CD8-positive, alpha-beta memory T cell (primary cell): ENCODE measurements at places on chromosomes 16 and 17.

DNA sequence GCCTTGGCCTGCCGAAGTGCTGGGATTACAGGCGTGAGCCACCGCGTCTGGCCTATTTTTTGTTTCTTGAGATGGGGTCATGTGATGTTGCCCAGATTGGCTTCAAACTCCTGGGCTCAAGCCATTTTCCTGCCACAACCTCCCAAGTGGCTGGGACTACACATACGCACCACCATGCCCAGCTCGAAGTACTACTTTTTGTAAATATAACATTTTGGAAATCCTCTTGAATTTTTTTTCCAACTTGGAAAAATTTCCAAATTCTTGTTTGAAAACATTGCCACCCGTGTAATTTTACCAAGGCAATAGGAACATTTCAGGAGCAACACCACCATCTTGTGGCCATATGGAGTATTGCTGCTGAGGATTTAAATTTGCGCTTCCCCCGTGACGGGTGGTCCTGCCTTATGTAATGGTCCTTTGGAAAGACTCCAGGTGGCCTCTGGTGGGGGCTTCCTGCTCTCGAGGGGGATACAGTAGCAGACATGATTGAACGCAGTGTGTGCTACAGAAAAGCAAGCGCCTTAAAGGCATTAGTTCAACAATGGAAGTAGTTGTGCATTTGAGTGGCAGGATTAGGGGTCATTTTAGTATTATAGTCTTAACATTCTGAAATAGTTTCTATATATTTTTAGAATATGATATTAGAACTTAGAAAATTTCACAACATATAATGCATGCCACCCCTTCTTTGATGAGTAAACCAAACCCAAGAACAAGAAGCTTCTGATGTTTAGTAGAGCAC is 8.0 kb downstream of the FLYWCH1 start:
- peak; percentile 61 for DNase-seq

- DNase-seq = no peak
Observed at GRCh38 chr16:9072806-9073341, 18.6 kb upstream of the HAPSTR1 start.

DNA sequence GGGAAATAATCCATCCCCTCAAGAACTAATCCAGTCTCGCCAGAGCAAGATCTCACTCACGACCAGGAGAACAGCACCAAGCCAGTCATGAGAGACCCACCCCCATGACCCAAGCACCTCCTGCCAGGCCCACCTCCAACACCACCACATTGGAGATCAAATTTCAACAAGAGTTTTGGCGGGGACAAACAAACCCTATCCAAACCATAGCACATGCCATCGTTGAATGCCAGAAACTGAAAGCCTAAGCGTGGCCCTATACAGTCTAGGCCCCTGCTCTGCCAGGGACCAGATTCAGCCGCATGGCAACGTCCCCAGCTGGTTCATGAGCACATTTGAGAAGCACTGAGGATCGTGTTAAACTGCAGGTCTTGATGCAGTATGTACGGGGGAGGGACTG is 57.3 kb downstream of the AXIN2 start:
- DNase-seq = no peak

DNA sequence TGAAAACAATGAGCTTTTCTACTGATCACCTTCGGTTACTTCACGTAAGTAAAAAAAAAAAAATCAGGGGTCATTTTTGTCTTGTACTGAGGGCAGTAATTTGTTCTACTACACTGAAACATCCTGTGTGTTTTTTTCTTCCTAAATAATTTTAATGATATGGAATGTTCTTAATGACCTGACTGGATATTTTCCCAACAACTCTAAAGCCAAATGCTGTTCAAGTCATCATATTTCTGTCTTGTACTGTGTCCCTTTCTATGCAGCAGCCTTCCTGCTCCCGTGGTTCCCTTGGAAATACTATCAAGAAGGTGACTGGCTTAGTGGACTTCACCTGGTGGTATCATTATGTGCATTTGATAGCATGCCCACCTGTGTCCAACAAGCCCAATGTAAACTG is 10.8 kb upstream of the CDR2 start:
- DNase-seq = no peak

DNA sequence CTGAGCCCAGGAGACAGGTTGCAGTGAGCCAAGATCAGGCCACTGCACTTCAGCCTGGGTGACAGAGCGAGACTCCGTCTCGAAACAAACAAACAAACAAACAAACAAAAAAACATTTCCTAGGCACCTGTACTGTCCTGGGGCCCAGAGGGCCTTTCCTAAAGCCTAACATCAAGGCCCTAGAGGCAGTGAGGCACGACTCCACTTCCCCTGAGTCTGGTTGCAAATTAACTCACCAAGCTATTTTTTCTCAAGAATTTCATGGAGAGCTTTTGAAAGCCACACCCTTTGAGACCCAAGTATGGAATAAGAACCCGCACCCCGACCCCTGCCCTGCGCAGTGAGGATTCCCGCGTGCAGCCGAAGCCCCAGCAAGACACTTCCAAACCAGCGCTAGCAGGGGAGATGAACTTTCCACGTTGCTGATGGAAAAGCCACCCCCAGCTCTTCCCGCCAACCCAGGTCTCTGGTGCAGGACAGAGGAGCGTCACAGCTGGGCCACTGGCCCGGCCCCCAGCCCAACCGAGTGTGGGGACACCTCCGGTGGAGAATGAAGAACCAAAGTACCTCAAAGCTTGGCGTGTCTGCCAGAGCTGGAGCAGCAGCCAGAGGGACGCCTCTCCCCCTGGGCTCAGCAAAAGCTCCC is 1.2 kb downstream of the CHST5 start:
- no peak for DNase-seq

GRCh38 chr17:76848670-76849069 is 19.5 kb upstream of the MGAT5B start:
- no peak for DNase-seq

- no peak for DNase-seq
Observed at GRCh38 chr16:79602628-79603014, 2.1 kb upstream of the MAF start.

DNA sequence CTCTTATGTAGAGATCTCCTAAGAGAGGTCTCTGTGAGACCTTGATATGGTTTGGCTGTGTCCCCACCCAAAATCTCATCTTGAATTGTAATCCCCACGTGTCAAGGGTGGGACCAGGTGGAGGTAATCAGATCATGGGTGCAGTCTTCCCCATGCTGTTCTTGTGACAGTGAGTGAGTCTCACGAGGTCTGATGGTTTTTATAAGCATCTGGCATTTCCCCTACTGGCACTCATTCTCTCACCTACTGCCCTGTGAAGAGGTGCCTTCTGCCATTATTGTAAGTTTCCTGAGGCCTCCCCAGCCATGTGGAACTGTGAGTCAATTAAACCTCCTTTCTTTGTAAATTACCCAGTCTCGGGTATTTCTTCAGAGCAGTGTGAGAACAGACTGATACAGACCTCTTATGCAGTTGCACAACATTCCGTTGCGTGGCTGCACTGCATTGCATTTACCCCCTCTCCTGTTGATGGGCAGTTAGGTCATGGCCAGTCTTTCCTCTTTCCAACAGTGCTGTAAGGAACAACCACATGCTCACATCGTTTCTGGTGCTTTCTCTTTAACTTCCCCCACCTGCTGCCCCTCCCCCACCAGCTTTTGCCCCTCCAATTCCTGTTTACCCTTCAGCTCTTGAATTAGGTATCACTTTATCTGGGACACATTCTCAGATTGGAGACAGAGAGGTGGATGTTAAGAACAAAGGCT is 43.6 kb upstream of the MED9 start:
- no peak for DNase-seq

GRCh38 chr17:55172612-55173011 is 92.1 kb upstream of the HLF start:
- no peak for DNase-seq

- DNase-seq = no peak
Observed at GRCh38 chr16:62208934-62209333, 172.7 kb upstream of the CDH8 start.

DNA sequence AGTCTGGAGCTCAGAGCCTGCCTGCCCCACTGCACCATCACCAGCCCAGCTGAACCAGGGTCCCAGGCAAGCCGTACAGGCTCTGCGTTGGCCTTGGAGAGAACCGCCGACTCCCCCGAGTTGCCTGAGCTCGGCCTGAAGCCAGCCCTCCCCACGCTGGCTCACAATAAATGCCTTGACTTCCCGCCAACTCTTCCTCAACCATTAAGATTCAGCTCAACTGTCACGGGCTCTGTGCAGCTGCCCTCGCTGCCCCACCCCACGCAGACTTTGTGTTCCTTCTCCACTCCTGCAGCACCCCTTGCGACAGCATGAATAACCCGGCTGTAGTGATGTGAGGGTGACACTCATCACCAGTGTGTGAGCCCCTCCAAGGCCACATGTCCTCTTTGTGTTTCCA is 4.8 kb upstream of the QPRT start:
- no peak for DNase-seq

GRCh38 chr16:8646326-8647053 is 25.0 kb downstream of the METTL22 start:
- no peak for DNase-seq

- no peak for DNase-seq
Observed at GRCh38 chr16:88939245-88939971, 37.6 kb downstream of the CBFA2T3 start.

GRCh38 chr17:17677299-17678040 is 3.8 kb upstream of the RAI1 start:
- DNase-seq = no peak

DNA sequence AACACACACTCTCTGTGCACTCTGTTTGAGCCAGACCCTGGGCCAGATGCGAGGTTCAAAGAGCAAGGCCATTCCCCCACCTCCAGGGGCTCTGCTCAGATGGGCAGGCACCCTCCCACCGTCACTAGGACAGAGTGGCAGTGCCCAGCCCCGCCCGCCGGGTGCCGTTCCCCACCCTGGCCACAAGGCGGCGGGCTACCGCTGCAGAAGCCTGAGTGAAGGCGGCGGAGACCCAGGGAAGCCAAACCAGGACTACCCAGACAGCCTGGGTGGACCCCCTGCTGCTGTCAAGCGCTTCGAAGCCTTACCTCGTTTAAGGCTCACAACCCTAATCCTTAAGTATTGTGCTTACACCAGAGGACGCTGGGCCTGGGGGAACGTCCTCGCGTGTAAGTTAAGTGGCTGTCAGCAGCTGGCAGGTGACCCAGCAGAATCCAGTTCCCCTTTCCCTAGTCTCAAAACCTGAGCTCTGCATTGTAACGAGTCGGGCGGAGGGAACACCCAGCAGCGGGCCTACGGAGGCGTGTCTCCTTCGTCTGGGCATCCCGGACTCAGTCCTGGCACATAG is 4.5 kb downstream of the ARHGAP27 start:
- peak; percentile 72 for DNase-seq
